ENCODE measurements at places on chromosomes 7 and 10. TPM values are rescaled to one million over a fixed set of nuclear protein-coding genes. Genes with fewer than 3 reads are reported as not detected.

CELF2 gene
- total RNA-seq, result 22.9 TPM

DNA sequence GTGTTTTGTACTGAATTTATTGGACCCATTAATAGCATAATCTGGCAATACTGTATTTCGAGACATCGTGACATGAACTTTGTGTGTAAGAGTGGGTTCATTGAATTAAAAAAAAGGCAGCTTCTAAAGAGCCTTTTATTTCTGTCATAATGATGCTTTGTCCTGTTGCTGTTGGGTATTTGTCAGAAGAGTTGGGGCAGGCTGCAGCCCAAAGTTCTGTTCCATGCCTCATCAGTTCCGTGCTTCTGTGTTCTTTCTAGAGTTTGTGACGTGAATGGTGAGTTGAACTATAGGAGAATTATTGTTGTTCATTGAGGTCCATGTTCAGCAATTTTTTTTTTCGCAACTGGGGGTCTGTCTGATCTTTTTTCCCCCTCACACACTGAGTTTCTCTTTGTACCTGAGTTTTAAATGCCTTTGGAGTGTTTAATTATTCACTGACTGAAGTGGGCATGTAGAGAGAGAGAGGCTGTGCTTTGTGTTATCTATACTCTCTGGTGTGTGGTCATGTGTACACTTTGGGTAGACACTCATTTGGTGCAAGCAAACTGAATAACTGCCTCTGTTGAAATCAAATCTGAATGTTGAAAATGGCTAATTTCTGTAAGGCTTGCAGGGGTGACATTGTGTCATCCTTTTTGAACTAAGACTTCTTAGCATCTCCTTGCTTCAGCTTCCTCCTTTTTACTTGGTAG, 69.8 kb downstream of the ADD3 start:
- DNase-seq, result no peak

GRCh38 chr10:88440541-88440940, 142.6 kb downstream of the RNLS start:
- DNase-seq, result no peak

POU6F2 gene
- total RNA-seq, result 7.2 TPM

CADPS2 gene
- 36.9 TPM for total RNA-seq

AOC1 gene
- total RNA-seq, result 0.47 TPM

DNA sequence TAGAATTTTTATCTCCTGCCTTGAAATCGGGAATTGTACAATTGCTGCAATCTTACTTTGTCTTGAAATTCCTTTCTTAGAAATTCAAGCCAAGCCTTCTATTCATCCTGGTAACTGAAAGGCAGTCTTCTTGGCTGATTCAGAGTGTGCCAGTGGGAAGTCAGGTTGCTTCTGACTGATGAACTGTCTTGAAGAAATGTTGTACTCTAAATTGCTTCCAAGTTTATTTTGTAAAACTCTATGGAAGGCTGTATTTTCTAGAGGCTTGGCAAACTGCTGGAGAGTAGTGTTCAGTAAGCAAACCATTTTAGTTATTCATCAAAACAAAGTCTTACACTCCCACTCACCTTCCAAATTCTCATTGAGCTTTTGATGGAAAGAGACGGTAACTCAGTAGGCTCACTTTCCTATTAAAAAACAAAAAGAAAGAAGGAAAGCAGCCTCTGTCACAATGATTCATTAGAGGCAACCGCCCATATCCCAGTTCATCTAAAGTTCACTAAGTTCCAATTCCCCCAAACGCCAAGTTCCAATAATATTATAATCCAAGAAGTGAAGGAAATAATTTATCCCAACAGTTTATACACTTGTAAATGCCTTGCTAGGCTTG, 187.9 kb upstream of the MALRD1 start:
- no peak for DNase-seq
